Thyroid gland (tissue), 4 donors: ENCODE measurements at places on chromosomes 16 and 17. TPM values are rescaled to one million over a fixed set of nuclear protein-coding genes. Genes with fewer than 3 reads are reported as not detected.

C17orf67 gene
- 0.24 TPM for total RNA-seq

DNA sequence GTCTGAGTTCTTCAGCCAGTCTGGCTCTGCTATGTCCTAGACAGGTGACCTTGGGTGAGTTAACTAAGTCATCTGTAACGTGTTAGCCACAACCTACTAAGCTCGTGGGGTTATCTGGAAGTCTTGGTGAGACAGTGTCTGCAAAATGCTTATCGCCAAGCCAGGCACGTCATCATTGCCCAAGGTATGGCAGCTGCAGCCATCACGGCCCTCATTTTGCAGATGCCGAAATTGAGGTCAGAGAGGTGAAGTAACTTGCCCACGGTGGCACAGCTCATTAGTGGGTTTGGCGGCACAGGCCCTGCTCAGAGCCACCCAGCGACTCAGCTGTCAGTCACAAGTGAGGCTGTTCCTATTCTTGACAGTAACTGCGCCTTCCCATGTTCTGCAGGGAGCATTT, 79.8 kb downstream of the CMIP start:
- H3K36me3 ChIP-seq: no peaks in the 10 kb centered on the region
- DNase-seq: no peak
- H3K4me3 ChIP-seq: no peak overlapping the region
- no peaks in the 10 kb centered on the region for H3K27me3 ChIP-seq
- peaks cover 32% of the 10 kb centered on the region for H3K4me1 ChIP-seq

DNA sequence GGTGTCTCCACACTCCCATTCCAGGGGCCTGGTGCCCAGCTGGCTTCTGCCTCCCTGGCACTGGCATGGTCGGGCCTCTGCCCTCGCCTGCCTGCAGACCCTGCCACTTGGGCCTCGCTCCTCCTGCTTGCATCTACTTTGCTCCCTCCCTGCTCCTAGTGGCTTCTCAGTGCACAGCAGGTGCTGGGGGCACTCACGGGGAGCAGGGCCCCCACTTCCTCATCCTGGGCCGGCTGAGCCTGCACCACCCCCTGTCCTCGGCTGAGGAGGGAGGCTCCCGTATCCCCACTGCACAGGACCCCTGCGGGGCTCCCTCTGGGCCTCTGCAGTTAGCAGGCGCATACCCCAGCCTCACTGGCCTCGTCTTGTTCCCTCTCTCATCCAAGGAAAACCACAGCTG, 35.2 kb downstream of the CIBAR2 start:
- no peak for DNase-seq
- no peaks in the 10 kb centered on the region for H3K36me3 ChIP-seq
- no peaks in the 10 kb centered on the region for H3K27me3 ChIP-seq
- H3K4me1 ChIP-seq: no peaks in the 10 kb centered on the region

GRCh38 chr17:79305768-79306423, 231.3 kb downstream of the ENGASE start:
- peaks cover 16% of the 10 kb centered on the region for H3K4me1 ChIP-seq
- no peak overlapping the region for H3K4me3 ChIP-seq
- peak; percentile 95 for DNase-seq
- H3K36me3 ChIP-seq: no peaks in the 10 kb centered on the region
- H3K27me3 ChIP-seq: no peaks in the 10 kb centered on the region

GRCh38 chr16:50836121-50836621, 94.3 kb downstream of the CYLD start:
- no peaks in the 10 kb centered on the region for H3K36me3 ChIP-seq
- H3K27ac ChIP-seq: no peak overlapping the region
- no peak overlapping the region for H3K4me3 ChIP-seq
- no peak for DNase-seq
- H3K27me3 ChIP-seq: no peaks in the 10 kb centered on the region

GRCh38 chr16:61829631-61830030, 206.6 kb downstream of the CDH8 start:
- no peaks in the 10 kb centered on the region for H3K4me1 ChIP-seq
- no peaks in the 10 kb centered on the region for H3K36me3 ChIP-seq
- no peak overlapping the region for H3K27ac ChIP-seq
- H3K4me3 ChIP-seq: no peak overlapping the region
- no peaks in the 10 kb centered on the region for H3K27me3 ChIP-seq

DNA sequence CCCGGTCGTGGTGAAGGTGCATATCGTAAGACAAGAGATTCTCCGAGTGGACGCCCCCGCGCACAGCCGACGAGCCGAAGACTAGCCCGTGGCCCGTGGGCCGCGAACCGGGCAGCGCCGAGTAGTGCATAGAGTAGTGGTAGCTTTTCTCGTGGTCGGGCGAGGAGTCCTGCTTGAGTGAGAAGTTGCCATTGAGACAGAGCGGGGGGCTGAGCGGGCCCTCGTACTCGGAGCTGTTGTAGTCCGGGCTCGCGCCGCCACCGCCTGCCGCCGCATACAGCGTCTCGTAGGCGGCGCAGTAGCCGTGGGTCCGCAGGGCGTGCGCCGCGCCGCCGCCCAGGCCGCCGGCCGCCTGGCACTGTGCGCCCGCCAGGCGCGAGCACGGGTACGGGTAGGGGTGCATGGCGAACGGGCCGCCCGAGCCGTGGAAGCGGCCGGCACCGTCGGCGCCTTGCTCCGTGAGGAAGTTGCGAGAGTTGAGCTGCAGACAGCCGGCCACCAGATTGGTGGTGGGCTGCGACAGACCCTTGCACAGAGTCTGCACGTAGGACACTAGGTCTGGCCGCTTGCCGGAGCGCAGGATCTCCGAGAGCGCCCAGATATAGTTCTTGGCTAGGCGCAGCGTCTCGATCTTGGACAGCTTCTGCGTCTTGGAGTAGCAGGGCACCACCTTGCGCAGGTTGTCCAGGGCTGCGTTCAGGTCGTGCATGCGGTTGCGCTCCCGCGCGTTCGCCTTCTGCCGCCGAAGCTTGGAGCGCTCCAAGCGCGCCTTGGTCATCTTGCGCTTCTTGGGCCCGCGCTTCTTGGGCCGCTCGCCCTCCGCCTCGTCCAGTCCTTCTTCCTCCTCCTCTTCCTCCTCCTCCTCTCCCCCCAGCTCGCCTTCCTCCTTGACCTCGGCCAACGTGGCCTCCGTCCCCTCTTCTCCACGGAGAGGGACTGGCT, 2.0 kb downstream of the NEUROD2 start:
- H3K4me3 ChIP-seq: no peak overlapping the region
- H3K27ac ChIP-seq: no peak overlapping the region
- peaks cover 16% of the 10 kb centered on the region for H3K4me1 ChIP-seq
- H3K27me3 ChIP-seq: peaks cover 56% of the 10 kb centered on the region
- no peaks in the 10 kb centered on the region for H3K36me3 ChIP-seq

CDIPT gene
- 80.9 TPM for total RNA-seq

CDR2L gene
- total RNA-seq: 3.6 TPM

DNA sequence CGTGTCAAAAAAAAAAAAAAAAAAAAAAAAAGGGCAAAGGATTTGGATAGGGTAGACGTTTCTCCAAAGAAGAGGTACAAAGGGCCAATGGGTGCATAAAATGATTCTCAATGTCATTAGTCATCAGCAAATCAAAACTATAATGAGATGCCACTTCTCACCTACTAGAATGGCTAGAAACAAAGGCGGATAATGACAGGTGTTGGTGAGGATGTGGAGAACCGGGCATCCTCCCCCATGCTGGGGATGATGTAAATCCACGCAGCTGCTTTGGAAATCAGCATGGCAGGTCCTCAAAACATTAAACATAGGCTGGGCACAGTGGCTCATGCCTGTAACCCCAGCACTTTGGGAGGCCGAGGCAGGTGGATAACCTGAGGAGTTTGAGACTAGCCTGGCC, 9.4 kb downstream of the ITGAX start:
- H3K27ac ChIP-seq: no peak overlapping the region
- no peaks in the 10 kb centered on the region for H3K4me1 ChIP-seq
- DNase-seq: no peak
- H3K27me3 ChIP-seq: no peaks in the 10 kb centered on the region
